Urinary bladder (tissue), 4 donors: ENCODE measurements at places on chromosomes 12 and 14.

- no peak for DNase-seq
Measured at GRCh38 chr12:17371491-17372215, 718.3 kb downstream of the RERGL start.

DNA sequence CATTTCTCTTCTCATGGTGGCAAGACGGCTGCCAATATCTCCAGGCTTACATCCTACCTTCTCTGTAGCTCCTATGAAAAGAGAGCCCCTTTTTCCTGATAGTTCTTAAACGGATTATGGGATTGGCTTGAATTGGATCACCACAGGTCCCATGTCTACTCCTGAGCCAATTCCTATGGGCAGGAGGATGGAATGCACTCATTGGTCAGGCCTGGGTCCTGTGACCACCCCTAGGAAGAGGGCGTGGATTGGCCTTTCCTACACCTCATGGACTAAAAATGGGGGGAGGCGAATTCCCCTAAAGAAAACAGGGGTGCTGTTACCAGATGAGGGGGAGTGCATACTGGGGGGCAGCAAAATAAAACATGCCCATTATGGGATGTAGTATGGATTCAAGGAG lies 108.8 kb downstream of the PTPN11 start:
- no peak for DNase-seq

DNA sequence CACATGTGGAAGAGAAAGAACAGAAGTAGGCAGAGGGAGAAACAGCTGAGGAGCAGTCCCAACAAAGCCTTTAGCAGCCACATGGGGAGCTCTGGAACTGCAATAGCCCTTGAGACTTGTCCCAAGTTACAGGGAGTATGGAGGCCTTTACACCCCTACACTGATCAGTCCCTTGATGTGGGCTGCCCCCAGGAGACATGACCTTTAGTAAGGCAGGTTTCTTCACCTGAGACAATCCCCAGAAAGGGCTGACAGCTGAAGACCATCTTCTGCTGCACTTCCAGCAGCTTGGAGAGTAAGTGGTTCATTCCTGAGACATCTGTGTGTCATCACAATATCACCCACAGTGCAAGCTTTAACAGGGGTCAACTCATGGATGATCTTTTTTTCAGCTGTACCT lies 8.6 kb upstream of the SNAPC1 start:
- no peak for DNase-seq

- no peak for DNase-seq
Measured at GRCh38 chr12:84294246-84294645, 618.4 kb downstream of the SLC6A15 start.

- no peak for DNase-seq
Measured at GRCh38 chr12:25904442-25904841, 54.0 kb upstream of the RASSF8 start.

DNA sequence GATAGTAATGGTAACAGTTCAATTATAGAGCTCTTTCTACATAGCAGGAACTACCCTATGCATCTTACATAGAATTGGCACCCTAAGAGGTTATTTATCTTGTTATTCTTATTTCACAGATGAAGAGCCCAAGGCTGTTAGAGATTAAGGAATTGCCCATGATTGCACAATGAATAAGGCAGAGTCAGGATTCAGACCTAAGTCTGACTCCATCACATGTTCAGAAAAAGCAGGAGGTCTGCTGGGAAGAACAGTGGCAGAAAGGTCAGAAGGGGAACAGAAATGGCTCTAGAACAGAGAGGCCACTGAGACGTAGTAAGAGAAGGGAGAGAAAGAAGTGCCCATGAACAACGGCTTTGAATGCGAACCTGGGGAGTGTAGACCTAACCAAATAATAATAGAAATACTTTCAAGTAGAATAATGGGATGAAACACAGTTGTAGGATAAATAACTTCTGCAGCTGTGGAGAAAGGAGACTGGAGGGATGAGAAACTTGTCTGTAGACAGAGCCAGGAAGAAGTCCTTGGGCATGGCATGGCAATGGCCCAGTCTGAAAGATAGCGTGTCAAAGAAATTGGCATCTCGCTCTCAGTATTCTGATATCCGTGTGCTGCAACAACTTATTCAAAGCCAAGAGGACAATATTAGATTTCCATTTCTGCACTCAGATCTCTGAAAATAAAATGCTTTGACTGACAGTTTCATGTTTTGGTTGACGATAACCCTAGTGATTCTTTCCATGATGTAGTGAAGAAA lies 17.6 kb downstream of the MYBPC1 start:
- no peak for DNase-seq

DNA sequence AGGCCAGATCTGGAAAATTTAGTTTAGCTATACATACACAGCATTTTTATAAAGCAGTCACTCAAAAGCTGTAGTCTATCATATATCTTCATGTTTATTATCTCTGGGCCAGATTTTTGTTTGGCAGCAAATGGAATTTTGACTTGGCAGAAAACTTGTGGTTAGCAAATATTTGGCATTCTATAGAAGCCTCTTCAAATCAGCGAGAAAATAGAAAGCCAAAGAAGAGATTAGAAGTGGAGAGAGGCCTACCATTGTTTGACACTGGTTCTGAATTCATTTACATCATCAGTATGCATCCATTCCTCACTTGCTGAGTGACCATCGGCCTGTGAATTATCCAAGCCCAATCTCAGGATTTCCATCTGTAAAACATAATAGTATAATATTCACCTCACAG lies 1077.6 kb downstream of the GALC start:
- no peak for DNase-seq

GRCh38 chr14:24845851-24846250 lies 204.1 kb downstream of the STXBP6 start:
- no peak for DNase-seq

DNA sequence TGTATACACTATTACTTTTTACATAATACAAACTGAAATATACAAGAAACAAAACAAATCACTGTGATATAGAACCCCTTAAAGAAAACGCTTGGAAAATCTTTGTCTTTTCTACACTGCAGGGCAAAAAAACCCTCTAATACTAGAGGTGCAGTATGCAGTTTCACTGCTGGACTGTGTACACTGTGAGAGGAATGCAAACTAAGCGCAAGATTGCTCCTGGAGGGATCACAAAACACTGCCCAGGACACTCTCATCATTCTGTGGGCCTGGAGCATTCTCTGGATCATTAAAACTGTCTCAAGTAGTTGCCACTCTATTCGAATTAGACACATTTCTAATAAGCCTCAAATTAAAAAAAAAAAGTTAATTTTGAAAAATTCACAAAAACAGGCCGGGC lies 217.6 kb downstream of the MED13L start:
- DNase-seq, result no peak

- no peak for DNase-seq
Measured at GRCh38 chr14:89121968-89122620, 294.9 kb downstream of the FOXN3 start.
